ENCODE measurements at places on chromosomes 3 and 15.

GRCh38 chr15:74611834-74612233 is 3.8 kb upstream of the CLK3 start:
- no peak for DNase-seq

DNA sequence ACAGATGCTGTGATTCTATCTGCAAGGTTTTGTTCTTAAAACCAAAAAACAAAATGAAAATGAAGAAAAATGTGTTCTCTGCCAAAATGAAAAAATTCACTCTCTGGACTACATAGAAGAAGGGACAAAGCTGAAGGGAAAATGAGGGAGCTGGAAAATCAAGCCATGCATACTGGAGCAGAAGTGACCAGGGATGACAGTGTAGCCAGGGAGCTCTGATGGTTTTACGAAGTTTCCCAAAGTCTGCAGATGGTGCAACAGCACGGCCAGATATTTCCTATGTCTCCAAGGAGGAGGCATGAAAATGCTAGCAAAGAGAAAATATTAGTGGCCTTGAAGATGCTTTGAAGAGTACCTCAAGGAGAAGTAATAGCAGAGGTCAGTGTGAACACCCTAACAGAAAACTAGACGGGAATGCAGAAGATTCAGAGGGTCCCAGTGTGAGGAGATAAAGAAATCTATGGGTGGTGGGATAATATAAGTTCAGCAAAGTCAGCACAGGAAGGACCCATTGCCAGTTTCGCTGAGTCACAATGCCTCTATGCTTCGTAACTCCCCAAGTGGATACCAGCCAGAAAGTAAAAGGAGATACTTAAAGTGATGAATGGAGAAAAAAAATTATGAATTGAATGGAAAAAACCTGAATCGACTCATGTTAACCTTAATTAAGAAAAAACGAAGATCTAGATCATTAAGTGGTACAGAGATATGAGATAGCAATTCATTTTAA is 39.0 kb upstream of the POMGNT2 start:
- DNase-seq, result no peak

DNA sequence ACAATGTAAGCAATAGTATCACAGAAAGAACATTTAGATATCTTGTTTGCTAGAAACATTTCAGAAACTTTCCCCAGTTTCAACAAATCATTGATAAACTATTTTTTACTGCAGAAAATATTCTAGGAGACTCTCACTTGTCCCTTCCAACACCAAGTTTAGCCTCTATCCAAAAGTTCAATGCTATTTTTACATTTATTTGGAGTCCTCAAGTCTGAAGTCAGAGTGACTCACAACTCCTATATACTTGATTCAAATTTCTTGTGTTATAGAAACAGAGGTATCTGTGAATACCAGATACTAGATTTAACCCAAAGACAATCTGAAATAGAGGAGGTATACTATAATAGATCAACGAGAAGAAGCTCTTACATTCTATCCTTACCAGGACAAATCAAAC is 49.6 kb downstream of the RFX7 start:
- DNase-seq, result no peak

- no peak for DNase-seq
Observed at GRCh38 chr3:51637144-51637940, 33.7 kb upstream of the TEX264 start.

DNA sequence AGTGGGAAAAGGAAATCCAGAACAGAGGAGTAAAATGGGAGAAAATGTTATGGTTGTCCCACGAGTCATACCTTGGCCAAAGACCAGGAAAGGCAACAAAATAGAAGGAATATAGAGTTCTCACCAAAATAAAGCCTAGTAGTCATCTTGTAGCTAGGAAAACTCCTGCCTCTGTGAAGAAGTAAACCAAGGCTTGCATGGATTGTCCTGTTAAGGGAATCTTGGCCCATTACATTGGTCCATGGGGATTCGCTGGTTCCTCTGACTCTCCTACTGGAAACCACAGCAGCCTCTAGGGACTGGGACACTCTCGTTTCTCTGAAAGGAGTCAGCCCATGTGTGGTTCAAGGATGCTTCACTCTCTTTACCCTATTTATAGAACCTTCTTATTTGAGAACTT is 62.9 kb upstream of the FNDC3B start:
- no peak for DNase-seq

DNA sequence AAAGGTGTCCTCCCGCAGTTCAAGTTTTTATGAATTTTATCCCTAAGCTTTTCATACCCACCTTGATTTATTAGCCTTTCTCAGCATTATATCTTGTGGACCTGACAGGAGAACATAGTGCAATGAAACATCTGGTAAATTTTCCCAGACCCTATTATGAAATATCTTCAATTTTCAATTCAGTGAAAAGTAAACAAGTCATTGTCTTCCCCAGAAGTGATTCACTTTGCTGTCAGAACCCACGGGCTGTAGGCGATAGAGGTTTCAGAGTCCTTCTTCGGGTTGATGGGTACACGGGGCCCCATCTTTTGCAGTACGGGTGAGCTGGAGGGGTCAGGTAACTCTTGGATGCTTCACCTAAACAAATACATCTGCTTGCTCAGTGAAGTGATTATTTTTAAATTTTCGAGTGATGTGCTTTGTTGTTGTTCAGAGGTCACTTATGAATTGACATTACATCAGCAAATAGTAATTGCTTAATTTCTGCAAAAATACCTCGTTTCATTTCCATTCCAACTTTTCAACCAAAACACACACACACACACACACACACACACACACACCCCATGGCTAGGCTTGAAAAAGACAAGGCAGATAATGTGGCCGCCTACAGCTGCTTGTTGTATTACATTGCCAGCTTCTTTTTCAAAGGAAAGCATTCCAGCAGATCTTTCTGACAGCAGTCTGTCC is 102.9 kb downstream of the SEMA6D start:
- DNase-seq, result no peak

GRCh38 chr15:100042558-100042957 is 299.2 kb downstream of the ADAMTS17 start:
- DNase-seq, result no peak

- DNase-seq, result no peak
Observed at GRCh38 chr3:57169108-57169507, 4.0 kb upstream of the IL17RD start.

DNA sequence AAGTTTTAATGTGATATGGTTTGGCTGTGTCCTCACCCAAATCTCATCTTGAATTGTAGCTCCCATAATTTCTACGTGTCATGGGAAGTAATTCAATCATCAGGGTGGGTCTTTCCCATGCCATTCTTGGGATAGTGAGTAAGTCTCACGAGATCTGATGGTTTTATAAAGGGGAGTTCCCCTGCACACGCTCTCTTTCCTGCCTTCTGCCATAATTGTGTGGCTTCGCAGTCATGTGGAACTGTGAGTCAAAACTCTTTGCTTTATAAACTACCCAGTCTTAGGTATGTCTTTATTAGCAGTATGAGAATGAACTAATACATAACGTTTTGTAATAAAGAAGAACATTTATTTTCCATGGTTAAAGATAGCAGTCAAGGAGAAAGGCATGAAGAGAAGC is 39.2 kb upstream of the GOLIM4 start:
- DNase-seq, result no peak

DNA sequence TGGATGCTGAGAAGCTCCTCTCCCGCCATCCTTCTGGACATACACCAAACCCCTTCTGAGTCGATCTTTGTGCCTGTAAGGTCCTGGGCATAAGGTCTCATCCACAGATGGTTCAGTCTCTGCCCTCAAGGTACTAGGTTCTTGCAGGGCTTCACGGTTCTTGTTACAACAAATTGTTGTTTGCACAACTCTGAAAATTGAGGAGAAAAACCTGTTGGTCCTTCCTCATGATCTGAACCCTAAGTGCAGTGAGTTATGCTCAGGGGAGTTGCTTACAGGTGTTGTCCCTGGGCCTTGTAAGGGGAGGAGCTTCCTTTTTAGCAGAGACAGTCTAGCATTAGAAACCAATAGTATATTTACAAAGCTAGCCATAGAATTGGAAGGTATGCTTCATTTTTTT is 15.7 kb downstream of the CDCP1 start:
- no peak for DNase-seq

GRCh38 chr15:50116477-50116876 is 2.6 kb downstream of the ATP8B4 start:
- no peak for DNase-seq

DNA sequence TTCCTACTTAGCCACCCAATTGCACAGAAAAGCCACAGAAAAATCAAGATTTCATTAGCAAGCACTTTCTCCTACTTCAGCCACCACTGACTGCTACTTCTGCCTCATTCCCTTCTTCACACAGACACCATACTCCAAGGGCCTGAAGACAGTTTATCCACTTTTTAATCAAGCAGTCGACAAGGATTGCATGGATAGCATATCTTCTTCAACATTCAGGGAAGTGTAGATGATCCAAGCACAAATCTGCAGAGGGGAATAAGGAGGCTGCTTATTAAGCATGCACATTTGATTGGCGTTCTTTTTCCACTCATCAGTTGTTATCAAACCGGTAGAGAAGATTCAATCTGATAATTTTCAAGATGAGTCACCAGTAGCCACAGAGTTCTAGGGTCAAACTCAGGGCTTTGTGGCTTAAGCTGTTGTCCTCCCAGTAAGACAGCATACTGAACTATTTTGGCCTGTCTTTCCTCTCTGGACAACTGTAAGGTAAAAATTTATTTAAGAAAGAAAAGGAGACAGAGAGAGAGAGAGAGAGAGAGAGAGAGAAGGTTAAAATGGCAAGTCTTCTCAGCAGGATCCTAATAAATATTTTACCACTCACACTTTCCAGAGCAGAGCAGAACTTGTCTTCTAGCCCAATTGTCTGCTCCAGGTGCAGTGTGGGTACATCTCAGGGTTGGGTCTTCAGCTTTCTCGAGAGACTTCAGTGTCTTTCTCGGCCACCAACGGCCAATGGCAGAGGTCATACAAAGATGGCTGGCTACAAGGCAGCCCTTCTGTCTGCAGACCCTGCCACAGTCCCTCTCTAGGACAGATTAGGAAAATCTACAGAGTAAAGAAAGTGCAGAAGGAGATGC is 80.6 kb upstream of the BHLHE40 start:
- no peak for DNase-seq

DNA sequence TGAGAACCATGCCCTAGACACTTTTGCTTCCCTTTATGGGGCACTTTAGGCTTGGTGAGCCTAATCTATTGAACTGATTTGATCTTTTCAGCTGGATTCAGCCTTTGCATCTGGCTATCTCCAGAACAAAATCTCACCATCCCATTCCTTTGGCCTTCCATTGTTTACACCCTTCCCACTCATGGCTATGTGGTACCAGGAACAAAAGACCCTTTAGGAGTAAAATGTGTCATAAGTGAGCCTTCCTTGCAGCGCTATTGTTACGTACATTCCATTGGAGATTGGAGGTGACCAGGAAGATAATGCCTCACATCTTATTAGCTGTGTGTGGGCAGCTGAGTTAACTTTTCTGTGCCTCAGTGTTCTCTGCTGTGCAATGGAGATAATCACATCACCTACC is 188.4 kb downstream of the SATB1 start:
- no peak for DNase-seq

GRCh38 chr3:140505876-140506275 is 172.0 kb upstream of the TRIM42 start:
- DNase-seq, result no peak

- no peak for DNase-seq
Observed at GRCh38 chr3:169855514-169855913, 14.2 kb downstream of the LRRC31 start.

DNA sequence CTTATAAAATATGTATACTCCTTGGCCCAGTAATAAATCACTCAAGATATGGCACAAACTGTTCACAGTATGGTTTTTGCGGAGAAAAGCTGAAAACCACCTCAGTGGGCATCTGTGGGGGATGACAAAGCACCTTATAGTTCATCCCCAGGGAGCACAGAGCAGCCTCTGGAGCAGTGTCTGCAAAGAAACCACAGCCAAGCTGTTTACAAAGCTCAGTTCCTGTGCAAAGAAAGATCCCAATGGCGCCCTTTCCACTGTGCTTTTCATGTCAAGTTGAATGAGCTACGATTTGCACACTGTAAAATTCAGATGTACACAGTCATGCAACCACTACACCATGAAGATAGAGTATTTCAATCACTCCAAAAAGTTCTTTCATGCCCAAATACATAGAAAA is 2.5 kb upstream of the EFCC1 start:
- DNase-seq, result no peak

DNA sequence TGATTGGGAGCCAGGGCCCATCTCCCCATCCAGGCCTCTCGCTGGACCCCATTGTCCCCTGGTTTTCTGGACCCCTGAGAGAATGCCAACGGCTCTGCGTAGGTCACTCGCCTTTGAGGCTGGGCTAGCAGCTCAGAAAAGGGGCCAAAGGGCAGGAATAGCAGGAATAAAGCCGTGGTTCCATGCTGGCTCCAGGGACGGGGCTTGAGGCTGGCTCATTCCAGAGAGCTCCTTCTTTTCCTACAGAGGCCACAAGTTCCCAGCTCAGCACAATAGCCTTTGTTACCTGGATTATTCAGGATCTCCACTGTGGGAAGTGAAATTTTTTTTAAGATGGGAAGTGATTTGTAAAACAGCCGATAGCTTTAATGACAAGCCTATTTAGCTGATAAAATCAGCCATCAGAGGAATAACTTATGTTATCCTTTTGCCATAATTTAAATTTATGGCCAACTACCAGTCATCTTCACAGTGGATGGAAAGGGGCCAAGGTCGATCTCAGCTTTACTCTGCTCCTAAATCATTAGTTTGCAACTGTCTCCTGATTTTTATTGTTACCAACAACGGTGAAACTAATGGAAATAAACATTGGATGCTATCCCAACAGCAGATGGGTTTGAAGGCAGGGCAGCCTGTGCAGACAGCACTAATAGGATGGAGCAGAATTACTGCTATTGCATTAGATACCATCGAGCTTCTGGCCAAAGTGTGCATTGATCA is 124.3 kb downstream of the TMEM266 start:
- DNase-seq, result no peak

DNA sequence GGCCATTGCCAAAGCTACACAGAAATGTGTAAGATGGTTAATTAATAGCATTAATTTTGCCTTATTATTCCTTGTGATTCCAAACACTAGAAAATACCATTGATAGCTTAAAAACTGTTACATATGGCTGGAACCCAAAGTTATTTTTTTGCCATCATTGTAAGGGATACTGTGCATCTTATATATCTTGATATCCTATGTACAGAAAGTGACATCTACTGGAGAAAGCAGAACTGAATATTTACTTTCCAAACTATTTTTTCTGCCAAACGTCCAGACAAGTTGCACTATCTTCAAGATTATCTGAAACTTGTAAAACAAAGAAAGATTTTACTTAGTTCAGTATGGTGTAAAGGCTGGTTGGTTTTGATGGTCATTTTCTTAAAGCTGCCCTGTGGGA is 33.3 kb upstream of the MEIS2 start:
- no peak for DNase-seq

DNA sequence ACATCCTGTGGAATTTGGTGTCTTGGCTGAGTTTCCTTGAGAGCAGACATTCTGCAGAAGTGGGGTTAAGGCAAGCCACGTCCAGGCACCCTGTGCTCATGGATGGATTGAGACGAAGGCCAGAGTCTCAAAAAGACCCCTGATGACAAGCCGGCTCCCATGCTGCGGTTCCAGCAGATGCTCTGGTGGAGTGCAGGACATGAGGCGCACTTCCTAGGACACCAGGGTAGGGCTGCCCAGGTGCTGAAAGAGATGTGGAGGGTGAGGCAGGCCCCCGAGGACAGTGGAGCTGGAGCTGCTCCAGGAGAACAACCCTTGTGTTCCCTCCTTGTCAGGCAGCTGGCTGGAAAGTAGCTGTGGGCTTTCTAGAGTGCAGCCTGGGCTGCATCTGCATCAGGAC is 81.0 kb downstream of the ASB7 start:
- DNase-seq, result no peak

- DNase-seq, result no peak
Observed at GRCh38 chr3:179196098-179196497, 47.9 kb downstream of the PIK3CA start.
